ENCODE measurements at places on chromosomes 2 and 18. TPM values are rescaled to one million over a fixed set of nuclear protein-coding genes. Genes with fewer than 3 reads are reported as not detected.

Gene CENPA
- total RNA-seq, result 2.9 TPM

Gene IL1RN
- total RNA-seq, result not detected

DNA sequence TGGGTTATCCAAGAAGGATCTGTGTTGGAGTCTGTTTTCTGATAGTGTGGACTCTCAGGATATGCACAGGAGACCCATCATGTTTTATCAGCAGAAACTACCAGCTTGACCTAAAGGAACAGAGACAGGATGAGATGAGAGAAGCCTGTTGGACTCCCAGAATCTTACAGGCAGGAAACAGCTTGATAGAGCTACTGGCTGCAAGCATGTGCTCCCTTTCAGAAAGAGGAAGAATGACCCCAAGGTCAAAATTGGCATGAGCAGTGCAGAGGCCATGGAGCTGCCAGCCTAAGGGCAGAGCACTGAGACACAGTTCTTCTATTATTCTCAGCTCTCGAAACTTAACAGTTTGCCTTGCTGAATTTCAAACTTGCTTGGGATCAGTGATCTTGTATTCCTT lies 135.2 kb upstream of the NFATC1 start:
- no peak for DNase-seq

Gene NFU1
- total RNA-seq, result 36.2 TPM

GRCh38 chr2:10242451-10242850 lies 60.3 kb upstream of the HPCAL1 start:
- DNase-seq, result peak; percentile 49

- DNase-seq, result no peak
Measured at GRCh38 chr2:159457589-159457988, 158.8 kb downstream of the BAZ2B start.

- no peak for DNase-seq
Measured at GRCh38 chr2:112174383-112174782, 36.2 kb downstream of the FBLN7 start.

- DNase-seq, result no peak
Measured at GRCh38 chr18:62164310-62164709, 22.5 kb downstream of the PIGN start.

Gene ANKRD30BL
- 0.29 TPM for total RNA-seq

DNA sequence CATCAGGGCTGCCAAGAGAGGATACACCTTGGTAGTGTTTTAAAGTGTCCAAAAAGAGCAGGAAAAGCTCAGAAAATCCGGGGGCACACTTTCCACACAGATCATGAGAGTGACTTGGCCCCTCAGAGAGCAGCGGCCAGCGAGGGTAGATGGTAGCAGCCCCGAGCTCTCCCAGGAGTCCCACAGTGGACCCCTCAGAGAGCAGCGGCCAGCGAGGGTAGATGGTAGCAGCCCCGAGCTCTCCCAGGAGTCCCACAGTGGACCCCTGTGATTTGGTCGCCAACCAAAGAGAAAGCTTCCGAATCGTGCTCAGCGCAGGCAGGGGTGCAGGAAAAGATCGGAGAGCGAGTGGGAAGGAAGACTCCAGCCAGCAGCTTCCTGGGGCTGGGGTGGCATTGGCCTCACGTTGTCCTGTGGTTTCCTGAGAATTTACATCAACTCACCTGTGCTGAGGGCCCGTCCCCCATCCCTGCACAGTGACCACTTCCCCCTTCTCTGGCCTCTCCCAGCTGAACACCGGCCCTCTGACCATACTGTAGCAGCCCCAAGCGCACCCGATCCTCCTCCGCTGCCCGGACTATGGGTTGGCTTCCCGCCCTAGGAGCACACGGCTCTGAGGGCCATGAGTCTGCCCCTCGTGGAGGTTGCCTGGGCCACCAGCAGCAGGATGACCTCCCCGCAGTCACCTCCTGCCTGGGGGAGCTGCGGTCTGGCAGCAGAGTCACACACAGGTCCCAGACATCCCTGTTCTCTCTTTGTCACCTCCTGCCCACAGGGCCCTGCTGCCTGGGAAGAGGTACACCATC lies 33.7 kb downstream of the MTERF4 start:
- peak; percentile 80 for DNase-seq

DNA sequence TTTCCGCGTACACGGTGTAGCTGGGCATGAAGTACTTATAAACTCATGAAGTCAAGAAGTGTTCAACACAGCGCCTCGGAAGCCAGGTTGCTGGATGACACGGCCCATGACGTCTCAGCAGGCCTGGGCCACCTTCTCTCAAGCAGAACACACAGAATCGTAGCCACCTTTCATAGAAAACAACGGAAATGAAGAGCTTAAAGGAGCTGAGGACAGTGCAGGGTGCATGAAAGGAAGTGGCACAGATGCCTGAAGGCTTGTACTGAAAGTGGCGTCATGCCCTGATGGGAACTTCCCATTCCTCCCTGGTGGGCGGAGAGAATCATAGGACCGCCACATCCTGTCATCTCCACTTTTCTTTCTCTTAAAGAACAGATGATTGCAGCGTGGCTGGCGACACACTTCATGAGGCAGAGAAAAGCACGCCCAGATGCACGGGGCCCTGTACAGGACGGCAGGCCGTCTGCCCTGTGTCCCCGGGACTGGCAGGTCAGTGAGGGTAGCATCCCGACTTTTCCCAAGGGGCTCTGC lies 31.1 kb downstream of the HDAC4 start:
- no peak for DNase-seq

Gene TEX44
- total RNA-seq, result not detected

GRCh38 chr18:12420821-12421421 lies 13.2 kb downstream of the PRELID3A start:
- DNase-seq, result no peak

GRCh38 chr2:110732422-110733413 lies at the start of gene ACOXL:
Gene ACOXL (plus strand): TSS chr2:110732573. CDS start chr2:110768390, 35,817 bp downstream.
- DNase-seq, result peak; percentile 50

- DNase-seq, result peak; percentile 91
Measured at GRCh38 chr2:219252900-219253752, at the start of gene TUBA4B. Gene TUBA4B (plus strand): TSS chr2:219253243. CDS start chr2:219253408, 165 bp downstream.

Gene PPP1R1C
- total RNA-seq, result 0.29 TPM

DNA sequence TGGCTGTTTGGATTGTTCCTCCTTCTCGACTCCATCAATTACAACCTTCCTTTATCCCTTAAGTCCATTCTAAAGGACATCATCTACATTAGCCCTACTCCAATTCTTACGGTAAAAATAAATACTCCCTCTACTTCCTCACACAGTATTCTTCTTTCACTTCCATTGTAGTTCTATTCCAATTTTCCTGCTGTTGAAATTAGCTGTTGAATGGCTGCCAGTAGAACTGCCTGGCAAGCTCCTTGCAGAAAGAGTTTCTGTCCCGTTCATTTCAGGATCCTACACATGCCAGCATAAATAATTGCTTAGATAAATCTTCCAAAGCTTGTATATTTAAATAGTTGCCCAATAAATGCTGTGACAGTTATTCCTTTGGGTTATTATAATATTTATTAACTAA lies 459.3 kb upstream of the TRIB2 start:
- no peak for DNase-seq

DNA sequence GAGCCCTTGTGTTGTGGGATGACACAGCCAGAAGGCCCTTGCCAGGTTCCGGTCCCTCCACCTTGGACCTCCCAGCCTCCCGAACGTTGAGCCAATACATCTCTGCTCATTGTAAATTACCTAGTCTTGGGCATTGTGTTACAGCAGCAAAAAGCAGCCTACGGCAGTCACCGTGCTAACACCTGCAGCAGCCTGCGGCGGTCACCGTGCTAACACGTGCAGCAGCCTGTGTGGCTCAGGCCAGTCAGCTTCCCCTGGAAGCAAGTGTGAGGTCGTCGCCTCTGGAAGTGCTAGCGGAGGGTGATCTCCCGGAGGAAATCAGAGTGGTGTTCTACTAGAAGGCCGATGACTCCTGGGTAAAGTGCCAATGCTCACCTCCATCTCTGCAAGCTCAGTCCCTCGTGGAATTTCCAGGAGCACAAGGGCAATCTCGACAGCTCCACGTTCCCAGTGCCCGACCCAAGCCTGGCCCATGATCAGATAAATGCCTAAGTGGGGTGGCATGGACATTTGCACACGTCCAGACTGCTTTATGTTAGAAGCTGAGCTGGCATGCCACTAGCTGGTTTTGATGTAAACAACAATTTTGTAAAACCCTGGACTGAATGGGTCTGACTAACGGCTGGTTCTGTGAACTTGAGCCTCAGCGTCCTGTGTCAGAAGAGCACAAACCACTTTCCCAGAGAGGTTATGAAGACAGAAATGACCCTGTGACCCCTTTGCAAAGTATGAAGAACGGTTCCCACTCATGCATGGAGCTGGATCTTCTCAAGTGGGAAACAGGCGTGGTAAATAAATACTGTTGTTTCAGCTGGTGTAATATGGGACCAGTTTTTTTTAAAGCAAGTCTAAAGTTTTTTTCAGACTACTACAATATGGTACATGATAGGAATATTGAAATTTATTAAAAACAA lies 11.4 kb upstream of the CNDP1 start:
- DNase-seq, result no peak

DNA sequence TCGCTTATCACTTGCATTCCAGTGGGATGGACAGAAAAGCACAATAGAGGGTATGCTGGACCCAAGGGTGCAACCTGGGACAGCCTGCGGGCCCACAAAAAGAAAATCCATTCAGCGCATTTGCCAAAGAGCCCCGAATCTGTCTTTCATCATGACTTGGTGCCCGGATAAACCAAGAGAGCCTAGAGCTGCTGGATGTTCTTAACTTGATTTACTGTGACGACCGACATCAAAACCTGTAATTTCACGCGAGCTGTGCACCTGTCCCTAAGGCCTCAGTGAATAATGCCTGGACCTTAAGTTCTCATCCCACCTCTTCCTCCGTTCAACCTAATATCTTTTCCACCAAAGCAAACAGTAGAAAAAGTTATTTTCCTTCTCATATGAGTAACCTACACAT lies 115.5 kb upstream of the ACKR3 start:
- peak; percentile 18 for DNase-seq

DNA sequence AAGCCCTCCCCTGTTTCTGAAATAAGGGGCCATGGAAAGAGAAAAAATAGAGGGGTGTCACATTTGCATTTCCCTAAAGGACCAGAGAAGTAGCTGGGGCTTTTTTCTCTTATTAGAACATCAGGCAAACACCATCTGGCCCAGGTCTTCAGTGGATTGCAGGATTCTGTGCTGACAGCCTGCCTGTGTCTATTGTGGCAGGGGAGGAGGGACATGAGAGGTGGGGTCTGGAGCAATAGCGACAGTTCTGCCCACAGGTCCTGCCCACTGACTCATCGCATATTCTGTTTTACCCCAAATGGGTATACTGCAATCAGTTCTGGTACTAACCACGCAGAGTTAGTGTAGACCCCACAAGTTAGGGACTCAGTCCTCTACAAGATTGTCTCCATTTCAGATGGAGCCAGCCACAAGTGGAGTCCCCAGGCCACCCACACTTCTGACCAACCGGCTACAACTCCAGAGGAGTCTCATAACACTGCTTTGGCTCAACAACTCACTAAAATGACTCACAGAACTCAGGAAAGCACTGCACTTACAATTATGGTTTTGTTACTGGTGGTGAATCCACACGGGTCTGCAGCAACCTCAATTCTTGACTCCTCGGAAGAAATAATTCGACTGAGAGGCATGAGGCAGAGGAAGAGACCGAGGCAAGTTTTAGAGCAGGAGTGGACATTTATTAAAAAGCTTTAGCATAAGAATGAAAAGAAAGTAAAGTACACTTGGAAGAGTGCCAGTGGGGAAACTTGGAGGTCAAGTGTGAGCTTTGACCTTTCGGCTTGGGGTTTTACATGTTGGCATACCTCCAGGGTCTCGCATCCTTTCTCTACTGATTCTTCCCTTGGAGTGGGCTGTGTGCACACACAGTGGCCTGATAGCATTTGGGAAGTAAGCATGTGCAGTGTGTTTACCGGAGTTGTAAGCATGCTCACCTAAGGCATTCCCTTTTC lies 146.4 kb upstream of the SPATS2L start:
- DNase-seq, result no peak

- no peak for DNase-seq
Measured at GRCh38 chr2:8193686-8194615, 487.9 kb upstream of the ID2 start.

DNA sequence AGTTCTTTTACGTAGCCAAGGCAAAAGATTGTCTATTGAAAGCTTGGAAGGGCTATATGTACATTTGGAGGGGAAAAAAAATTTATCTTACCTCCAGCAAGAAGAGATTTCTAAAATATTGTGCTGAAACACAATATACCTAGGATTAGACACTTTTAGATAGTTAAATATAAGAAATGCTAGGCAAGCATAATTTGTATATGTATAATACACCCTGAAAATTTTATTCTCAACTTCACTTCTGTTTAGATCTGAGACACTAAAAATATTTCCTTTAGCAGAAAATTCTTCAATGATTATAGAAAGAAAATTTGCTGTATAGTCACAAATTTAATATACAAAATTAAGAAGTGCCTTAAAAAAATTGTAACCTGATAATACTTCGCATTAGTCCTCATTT lies 42.6 kb downstream of the ITGAV start:
- DNase-seq, result no peak

DNA sequence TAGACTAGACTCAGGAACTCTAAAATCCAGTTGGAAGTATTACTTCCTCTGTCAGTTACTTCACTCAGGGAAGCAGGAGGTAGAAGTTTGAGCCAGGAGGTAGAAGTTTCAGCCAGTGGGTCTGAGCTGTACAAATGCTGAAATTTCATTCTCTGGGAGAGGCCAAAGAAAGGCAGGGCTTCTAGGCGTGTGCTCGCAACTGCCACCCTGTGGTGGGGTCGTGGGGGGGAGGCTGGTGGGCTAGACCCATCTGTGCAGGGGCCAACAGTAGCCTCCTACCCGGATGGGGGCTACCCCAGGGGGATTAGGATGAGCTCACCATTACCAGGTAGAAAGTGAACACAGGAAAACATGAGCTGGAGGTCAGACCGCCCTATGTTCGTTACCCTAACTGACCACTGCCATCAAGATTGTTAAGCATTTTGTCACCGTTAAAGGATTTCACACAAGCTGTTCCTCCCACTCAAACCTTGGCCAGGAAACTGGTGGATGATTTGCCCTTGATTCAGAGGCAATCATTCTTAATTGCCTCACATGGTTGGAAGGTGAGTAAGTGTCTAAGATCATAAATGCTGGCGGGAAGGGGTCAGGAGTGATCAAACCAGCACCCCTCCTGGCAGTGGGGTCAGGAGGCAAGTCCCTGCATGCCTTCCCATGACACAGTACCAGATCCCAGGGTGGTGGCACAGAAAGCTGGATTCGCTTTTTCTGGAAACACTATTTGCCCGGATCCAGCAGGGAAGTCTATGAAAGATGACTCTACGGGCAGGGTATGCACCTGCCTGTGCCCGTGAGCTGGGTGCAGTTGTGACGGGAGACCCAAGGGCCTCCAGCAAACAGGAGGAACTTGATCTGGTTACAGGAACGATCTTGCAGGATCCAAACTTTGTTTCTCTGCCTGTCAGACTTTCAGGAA lies 5.2 kb upstream of the FHL2 start:
- peak; percentile 94 for DNase-seq

Gene TNFAIP6
- total RNA-seq, result 43.1 TPM

Gene POMC
- total RNA-seq, result 0.59 TPM

DNA sequence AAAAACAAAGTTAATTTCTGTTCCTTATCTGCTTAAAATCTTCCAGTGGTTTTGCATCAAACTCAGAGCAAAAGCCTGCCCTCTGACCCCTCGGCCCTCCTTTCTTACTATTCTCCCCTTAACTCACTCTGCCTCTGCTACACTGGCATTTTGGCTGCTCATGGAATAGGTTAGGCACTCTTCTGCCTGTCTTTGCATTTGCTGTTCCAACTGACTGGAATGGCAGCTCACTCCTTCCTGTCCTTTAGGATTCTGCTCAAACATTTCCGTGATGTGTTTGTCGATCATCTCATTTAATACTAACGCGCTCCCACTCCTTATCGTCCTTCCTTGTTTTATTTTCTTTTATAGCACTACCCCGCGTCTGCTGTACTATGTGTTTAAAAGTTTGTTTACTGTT lies 815 bp downstream of the CEBPZ start:
- DNase-seq, result no peak

GRCh38 chr2:59196491-59196890 lies 955.4 kb upstream of the FANCL start:
- no peak for DNase-seq

All from osteoblast (primary cell).